Hematopoietic multipotent progenitor cell treated with erythropoietin and hydrocortisone succinate and interleukin-3 and kit ligand, for 17 days (in vitro differentiated cells): ENCODE measurements at places on chromosomes 2 and 18.

DNA sequence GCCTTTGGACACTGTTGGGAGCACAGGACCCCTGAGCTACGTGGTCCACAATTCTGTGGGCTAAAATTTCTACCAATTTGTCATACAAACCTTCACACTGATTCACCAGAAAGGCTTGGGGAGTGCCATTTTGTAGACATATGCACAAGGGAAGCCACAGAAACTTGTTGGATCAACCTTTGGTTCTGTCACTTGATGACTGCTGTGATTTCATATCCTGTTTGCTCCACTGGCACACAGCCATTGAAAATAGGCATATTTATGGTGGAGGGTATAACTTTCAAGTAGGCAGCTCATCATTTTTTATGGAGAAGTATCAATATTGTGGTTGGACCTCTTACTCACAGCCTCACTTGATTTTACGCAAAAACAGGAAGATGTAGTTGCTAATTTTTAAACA is 10.5 kb downstream of the NAPG start:
- no peak for DNase-seq

GRCh38 chr2:41719756-41720155 is 328.1 kb upstream of the PKDCC start:
- DNase-seq = no peak

DNA sequence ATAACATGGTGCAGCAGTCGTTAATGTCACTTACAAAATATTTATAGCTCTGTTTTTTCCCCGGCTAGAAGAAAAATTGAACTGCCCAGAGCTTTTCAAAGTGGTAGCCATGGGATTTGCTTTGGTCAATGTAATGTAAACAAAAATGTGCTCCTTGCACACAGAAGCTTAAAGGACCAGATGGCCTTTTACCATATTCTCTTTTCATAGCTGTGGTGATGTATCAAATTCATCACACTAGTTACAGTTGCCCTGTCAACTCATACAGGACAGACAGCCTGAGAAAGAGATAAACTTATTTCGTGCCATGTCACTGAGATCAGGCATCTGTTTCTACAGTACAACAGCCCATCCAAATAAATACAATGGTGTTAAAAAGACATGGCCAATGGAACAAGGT is 368.1 kb upstream of the CDH19 start:
- DNase-seq = no peak

DNA sequence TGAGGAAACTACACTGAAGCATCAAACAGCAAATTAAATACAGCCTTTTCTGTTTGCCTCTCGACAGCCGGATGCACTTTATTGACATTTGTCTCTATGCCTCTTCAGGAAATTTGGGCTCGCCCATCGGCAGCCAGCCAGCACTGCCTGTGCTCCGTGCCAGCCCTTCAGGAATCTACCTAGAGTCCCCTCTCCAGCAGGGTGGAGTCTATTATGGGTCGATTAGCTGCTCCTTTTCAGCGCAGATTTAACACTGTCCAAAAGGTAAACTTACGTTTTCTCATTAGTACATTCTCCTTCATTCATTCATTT is 91.5 kb downstream of the MYCN start:
- no peak for DNase-seq

- no peak for DNase-seq
Measured at GRCh38 chr2:134103196-134103595, 150.7 kb upstream of the MGAT5 start.

DNA sequence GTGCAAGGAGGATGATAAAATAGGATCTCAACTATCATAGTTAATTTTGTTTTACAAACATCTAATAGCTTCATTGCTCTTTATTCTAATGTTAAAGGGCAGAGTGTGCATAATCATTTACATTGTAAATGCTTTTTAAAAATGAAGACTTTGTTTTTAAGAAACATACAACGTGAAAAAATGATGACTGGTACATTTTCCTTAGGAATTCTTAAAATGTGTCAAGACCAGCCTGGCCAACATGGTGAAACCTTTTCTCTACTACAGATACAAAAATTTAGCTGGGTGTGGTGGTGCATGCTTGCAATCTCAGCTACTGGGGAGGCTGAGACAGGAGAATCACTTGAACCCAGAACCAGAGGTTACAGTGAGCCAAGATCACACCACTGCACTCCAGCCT is 179.0 kb downstream of the PDE1A start:
- no peak for DNase-seq
